Posterior cingulate gyrus (tissue), 11 donors: ENCODE measurements at places on chromosomes 2 and 18.

- peak; percentile 76 for DNase-seq
These were observed 230.4 kb upstream of the HS6ST1 start for GRCh38 chr2:128549094-128549493.

- no peak for DNase-seq
These were observed 129.2 kb downstream of the MYCN start for GRCh38 chr2:16069663-16069932.

- DNase-seq = no peak
These were observed 1067.0 kb upstream of the FANCL start for GRCh38 chr2:59308108-59308507.

- no peak for DNase-seq
These were observed 758 bp downstream of the CFAP221 start for GRCh38 chr2:119544939-119545475.

- DNase-seq = no peak
These were observed 1.1 kb downstream of the DLGAP1 start for GRCh38 chr18:4453874-4454536.

DNA sequence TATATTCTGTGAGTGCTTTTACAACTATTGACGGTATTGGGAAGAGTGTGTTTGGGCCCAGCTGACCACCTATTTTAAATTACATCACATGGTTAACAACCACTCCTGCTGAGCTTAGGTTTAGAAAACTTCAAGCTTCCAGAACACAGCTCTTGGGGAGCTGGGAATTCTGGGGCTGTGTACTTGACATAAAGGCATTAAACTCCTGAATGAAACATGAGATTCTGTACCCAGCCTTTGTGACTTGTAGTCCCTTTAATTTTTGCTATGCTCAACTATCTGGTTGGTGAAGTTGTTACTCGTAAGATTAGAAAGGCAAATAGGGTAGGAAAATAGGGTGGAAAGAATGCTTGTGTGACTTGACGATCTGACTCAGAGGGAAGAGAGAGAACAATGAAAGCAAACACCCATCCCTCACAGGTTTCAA is 66.9 kb downstream of the LTBP1 start:
- no peak for DNase-seq

DNA sequence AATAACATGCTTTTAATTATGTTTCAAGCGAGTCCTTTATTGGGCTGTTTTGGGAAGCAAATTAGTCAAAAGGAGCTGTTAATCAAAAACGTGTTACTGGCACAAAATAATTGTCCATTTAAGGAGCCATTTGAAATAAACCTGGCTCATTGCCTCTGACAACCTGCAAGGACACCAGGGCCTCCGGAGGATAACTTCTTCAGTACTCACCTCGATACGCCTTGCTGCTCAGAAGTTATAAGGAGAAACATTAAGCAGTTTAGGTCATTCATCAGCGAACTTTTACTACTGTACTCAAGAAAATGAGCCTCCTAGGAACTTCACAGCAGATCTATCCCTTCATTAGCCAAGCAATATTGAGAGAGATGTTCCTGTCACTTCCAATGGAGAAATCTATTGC is 1579.2 kb upstream of the ACVR2A start:
- DNase-seq = no peak

- no peak for DNase-seq
These were observed 17.7 kb downstream of the PAX8 start for GRCh38 chr2:113260991-113261390.

GRCh38 chr2:62472312-62472711 is 33.7 kb downstream of the TMEM17 start:
- DNase-seq = no peak

DNA sequence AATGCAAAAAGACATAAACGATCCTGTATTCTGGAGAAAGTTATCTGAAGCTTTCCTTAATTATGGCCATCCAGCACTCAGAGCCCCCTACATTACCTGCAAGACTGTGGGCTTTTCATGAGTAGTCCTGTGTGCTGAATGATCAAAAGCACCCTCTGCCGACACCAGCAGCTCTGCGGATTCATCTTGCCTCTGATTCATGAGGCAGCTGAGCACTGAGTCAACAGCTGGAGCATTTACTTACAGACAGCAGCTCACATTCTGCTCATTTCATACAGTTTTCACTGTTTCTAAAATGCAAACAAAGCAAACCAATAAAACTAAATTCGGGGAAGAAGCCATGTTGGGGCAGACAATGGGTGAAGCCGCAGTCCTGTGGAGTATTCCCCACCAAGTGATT is 886.5 kb downstream of the CNTNAP5 start:
- DNase-seq = peak; percentile 19

DNA sequence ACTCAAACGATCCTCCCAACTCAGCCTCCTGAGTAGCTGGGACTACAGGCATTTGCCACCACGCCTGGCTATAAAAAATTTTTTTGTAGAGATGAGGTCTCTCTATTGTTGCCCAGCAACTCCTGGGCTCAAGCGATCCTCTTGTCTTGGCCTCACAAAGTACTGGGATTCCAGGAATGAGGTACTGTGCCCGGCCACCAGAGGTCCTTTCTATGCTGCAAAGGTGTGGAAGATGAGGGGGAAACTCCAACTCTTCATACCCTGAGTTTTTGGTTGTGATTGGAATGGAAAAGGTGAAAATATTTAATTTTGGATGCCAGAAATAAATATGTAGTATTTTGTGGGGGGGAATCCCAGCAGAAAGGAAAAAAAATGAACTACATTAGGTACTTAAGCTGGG is 36.0 kb downstream of the MRPL33 start:
- DNase-seq = no peak

- DNase-seq = no peak
These were observed 149.5 kb downstream of the LRRTM4 start for GRCh38 chr2:77372636-77373035.

DNA sequence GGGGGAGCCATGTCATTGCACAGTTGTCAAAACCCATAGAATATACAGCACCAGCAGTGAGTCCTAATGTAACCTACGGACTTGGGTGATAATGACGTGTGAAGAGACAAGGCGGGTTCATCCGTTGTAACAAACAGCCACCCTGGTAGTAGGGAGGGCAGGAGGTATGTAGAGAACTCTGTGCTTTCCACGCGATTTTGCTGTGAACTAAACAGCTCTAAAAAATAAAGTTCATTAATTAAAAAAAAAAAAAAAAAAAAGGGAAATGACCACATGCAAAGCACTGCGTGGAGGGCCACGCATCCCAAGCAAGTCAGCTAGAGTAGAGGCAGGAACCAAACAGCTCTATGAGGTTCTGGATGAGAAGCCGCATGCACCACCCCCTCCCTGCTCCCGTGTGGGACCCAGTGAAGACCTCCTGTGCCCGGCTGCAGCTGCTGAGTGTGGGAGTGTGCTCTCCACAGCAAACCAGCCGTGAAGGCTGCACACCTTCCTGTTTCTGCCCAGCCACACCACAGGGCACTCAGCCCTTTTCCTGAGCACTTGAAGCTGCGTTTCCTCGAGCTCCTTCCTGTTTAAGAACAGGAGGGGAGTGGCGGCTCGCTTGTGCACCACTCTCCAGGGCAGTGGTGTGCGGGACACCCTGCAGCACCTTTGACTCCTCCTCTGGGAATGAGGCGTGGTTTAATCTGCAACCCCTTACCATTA is 65.6 kb downstream of the ODC1 start:
- no peak for DNase-seq

GRCh38 chr2:237723602-237724001 is 75.0 kb upstream of the RBM44 start:
- DNase-seq = no peak

DNA sequence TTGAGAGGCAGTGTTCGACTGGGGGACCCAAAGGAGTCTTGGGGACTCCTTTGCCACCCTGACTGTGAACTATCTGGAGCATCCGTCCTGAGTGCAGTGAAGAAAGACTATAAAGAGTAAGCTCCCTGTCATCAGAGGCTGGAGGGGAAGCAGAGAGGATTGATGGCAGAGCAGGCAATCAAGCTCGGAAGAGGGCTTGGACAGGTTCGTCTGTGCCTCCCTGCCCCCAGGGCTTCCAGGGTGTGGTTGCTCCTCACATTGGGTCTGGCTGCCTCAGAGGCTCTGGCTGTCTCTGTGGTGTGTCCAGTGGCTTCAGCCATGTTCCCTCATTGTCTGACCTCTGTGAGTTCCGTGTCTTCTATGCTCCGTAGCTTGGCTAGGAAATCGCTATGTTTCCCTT is 13.8 kb upstream of the EN1 start:
- DNase-seq = no peak

DNA sequence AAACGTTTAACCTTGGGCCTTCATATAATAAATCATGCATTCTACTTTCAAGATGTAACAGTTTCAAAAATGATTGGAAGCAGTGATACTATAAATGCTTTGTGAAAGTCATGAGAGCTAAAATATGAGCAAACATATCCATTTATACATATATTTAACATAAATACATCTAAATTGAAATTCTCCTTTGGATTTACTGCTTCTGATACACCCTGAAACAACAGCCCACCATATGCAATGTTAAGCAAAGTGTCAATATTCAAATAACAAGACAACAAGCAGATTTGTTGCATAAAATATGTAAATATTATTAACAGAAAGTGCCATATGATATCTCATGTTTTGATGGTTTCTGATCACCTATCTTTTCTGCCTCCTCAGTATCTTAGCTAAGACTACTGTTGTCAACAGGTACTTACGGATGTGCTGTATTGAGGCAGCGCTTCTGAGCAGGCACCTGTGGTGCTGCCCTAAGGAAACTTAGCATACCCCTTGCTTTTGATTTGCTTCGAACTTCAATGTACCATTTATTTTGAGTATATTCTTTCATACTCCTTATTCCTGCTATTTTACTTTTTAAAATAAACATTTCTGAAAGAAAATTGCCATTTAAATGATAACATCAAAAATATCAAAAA is 6.1 kb downstream of the FIGN start:
- no peak for DNase-seq

DNA sequence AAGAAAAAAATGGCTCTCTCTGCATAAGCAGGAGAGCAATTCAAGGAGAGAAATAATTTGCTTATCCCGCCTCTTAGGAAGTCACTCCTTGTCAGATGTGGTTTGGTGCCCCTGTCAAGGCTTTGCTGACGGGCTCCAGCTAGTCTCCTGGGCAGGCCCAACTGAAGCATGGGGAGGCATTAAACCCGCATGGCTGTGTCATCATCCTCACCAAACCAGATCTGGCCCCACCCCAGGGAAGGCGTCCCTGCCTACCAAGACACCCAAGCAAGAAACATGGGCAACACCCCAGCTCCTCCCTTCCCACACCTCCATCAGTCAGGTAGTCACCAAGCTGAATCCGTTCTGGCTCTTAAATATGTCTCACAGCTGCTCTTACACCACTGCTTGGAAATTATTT is 108.0 kb downstream of the SGPP2 start:
- no peak for DNase-seq

GRCh38 chr18:468955-469790 is 31.3 kb downstream of the COLEC12 start:
- no peak for DNase-seq

GRCh38 chr18:77102259-77103040 is 30.1 kb downstream of the MBP start:
- no peak for DNase-seq

DNA sequence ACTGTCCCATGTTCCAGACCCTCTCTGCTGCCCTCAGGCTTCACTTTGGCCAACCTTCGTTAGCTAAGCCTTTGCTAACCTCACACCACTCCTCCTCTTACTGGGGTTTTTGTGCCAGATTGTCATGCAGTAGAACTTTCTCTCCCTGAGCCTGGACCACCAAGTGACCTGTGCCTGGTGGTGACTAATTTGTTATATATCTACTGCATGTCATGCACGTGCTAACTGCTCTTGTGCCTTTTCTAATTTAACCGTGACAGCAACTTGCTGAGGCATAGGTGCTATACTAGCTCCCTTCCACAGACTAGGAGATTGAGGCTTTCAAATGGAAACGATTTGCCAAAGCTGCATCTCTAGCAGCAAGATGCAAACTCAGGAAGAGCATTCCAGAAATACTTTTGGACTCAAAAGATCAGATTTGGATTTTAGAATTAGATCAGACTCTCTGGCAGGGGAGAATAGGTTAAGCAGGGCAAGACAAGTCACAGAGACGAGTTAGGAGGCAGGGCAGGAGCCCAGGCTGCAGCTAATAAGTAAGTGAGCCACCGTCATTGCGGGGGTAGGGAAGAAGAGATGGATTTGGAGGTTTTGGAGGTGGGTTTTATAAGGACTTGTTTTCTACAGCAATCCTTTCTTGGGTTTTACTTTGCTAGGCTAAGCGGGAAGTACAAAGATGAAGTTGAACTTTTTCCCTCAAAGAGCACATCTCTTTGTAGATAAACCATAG is 1.8 kb downstream of the PPP1R7 start:
- no peak for DNase-seq

DNA sequence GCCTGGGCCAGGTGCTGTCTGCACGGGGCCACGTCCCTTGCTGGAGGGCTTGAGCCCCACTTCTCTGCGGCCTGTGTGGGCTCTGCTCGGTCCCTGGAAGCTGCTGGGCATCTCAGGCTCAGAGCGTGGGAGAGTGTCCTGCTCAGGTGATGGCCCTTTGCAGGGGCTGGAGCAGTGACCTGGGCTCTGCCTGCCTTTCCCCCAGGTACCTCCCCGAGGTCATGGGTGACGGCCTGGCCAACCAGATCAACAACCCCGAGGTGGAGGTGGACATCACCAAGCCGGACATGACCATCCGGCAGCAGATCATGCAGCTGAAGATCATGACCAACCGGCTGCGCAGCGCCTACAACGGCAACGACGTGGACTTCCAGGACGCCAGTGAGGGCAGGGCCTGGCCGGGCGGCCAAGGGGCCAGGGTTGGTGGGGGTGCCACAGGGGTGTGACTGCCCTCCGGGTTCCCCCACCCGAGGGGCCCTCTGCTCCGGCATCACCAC is 29.9 kb downstream of the GPC1 start:
- DNase-seq = no peak

GRCh38 chr18:50750546-50750945 is 69.3 kb downstream of the MRO start:
- no peak for DNase-seq

DNA sequence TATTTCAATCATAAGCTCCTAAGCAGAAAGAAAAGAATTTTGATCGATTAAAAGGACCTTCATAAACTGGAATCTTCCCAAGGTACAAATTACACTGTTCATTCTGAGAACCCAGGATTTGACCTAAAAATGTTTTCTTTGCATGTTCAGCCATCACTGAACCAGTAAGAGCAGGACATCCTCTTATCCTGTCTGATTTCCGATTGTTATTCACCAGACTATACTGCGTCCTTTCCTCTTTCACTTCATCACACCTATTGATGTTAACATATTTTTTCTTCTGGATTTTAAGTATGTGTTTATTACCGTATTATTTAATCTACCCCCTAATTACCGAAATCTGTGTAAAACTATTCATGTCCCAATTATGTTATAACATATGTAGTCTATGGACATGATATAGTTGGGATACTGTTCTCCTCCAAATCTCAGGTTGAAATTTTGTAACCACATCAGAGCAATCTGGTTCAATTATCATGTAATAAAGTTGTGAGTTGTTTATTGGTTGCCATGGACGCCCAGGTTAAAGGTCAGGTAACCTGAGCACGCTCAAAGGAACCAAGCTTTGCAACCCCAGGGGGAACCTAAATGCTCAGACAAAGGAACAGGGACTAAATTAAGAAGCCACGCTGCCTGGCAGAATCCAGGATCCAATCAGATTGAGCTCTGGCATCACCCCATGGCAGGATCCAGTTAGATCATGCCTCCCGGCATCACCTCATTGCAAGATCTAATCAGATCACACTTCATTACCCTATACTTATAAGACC is 11.6 kb upstream of the TBC1D8 start:
- no peak for DNase-seq

- DNase-seq = no peak
These were observed 78.4 kb downstream of the NCKAP5 start for GRCh38 chr2:133489641-133490410.
